ENCODE measurements at places on chromosomes 12 and 14.
A peak's percentile ranks its signal among the peaks of the same experiment; 100 is the strongest.

GRCh38 chr14:101193106-101193844 is 289.8 kb upstream of the RTL1 start:
- DNase-seq: no peak

DNA sequence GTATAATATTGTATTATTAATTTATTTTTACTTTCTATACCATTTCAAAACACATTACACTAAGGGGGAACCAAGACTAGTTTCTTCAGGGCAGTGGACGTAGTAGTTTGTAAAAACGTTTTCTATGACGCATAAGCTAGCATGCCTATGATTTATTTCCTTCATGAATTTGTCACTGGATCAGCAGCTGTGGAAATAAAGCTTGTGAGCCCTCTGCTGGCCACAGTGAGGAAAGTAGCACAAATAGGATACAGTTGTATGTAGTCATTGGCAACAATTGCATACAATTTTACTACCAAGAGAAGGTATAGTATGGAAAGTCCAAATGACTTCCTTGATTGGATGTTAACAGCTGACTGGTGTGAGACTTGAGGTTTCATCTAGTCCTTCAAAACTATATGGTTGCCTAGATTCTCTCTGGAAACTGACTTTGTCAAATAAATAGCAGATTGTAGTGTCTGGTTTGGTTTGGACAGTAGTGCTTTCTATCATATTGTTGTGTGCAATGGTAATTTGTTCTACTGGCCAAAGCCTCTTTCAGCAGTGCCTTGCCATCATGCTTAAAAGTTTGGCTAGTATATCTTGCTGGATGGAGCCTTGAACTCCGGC is 24.3 kb upstream of the PLEKHD1 start:
- peak; percentile 95 for DNase-seq

- DNase-seq: no peak
Observed at GRCh38 chr14:21694425-21694824, 20.8 kb upstream of the OR4E1 start.

DNA sequence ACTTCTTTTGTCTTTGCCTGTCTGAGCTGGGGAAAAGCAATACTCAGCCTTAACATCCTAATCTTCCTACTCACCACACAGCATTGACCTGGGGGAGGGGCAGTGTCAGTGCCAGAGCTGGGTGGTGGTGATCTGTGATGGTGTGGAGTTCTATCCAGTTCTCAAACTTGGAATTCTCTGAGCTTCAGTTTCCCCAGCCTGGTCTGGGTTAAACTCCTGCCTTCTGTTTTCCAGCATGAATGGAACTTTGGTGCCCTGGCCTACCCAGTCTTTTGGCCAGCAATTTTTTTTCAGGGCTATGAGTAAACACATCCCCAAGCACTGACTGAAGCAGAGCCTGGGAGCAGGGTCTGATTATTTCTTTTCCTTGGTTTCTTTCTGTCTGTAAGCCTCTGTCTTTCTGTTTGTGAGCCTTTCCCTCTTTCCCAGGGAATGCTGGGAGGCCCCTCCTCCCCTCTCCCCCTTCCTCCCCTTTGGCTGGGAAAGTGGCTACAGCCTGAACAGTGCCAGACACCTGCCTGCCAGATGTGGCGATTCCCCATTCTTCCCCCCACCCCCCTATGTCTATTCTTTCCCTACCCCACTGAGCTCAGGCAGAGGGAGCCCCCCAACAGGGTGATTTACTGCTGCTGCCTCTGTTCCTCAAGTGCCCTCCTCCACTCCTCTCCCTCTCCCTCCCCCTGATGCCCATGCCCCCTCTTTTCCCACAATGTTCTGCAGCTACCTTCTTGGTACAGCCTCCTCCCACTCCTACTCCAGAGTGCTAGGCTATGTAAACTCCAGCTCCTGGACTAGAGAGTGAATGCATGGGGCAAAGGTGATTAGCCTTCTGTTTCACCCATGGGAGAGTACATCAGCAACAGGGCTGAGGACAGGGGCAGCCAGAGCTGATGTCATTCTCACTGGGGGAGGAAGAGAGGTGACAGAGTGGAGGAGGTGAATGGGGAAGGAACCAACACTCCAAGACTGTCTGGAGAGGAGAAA is 11.1 kb downstream of the GPR84 start:
- DNase-seq: peak; percentile 29

GRCh38 chr12:64877363-64878004 is 53.0 kb downstream of the TBC1D30 start:
- DNase-seq: no peak

DNA sequence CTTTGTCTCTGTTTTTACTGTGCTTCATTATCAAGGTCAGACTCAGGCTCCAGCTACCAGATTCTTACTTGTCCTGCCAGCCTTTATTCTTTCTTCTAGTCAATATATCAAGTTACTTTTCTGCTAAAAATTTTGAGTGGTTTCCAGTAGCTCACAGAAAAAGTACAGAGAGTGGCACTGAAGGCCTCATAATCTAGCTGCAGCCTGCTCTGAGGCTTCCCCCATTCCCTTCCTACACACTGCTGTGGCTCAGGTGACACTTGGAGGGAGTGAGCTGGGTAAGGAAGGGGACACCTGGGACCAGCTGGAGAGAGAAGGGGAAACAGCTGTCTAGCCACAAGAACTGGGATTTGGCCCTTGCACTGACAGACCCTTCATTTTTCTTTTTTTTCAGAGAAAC is 25.4 kb downstream of the TTC6 start:
- no peak for DNase-seq
